ENCODE measurements at places on chromosomes 2 and 18. TPM values are rescaled to one million over a fixed set of nuclear protein-coding genes. Genes with fewer than 3 reads are reported as not detected.

HAAO gene
- 6.4 TPM for total RNA-seq

GLI2 gene
- 4.7 TPM for total RNA-seq

C18orf54 gene
- 3.0 TPM for total RNA-seq

ATF2 gene
- 51.2 TPM for total RNA-seq

ABCG5 gene
- not detected for total RNA-seq

INO80D gene
- total RNA-seq: 29.4 TPM

- DNase-seq: no peak
- no peaks in the 10 kb centered on the region for H3K36me3 ChIP-seq
- H3K27ac ChIP-seq: no peak overlapping the region
- no peaks in the 10 kb centered on the region for H3K4me1 ChIP-seq
- H3K4me3 ChIP-seq: no peak overlapping the region
These were observed 3.6 kb downstream of the ALPI start for GRCh38 chr2:232459419-232460035.

DNA sequence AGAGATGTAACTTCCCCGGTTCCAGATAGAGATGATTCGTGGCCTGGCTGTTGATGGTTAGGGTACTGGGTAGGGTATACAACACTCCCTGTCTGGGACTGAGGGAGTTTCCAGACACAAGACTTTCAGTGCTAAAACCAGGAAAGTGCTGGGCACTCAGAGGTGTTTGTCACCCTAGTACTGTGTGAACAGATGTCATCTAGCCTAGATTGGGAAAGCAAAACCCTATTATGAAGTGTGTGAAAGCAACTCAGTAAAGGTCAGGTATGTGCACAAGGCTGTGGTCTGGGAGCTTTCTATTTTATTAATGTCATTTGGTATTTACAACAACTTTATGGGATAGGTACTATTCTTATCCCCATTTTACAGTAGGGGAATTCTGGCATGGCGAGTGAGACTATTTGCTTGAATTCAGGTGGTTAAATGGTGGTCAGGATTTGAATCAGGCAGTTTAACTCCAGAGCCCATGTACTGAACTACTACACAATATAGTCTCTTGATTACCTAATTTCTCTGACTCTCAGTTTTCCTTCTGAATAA is 2.6 kb downstream of the BZW1 start:
- H3K27me3 ChIP-seq: no peaks in the 10 kb centered on the region
- H3K4me3 ChIP-seq: no peak overlapping the region
- peaks cover 32% of the 10 kb centered on the region for H3K4me1 ChIP-seq
- H3K27ac ChIP-seq: no peak overlapping the region
- peaks cover 64% of the 10 kb centered on the region for H3K36me3 ChIP-seq

GRCh38 chr2:190896477-190896876 is 15.9 kb downstream of the GLS start:
- no peaks in the 10 kb centered on the region for H3K27me3 ChIP-seq
- no peaks in the 10 kb centered on the region for H3K4me1 ChIP-seq
- H3K4me3 ChIP-seq: no peak overlapping the region
- no peak overlapping the region for H3K27ac ChIP-seq

- peaks cover 6% of the 10 kb centered on the region for H3K4me1 ChIP-seq
- no peak for DNase-seq
- H3K27ac ChIP-seq: no peak overlapping the region
- H3K36me3 ChIP-seq: no peaks in the 10 kb centered on the region
These were observed 2.8 kb upstream of the SGO2 start for GRCh38 chr2:200523158-200523557.

GRCh38 chr2:100021791-100022340 is 120.5 kb downstream of the AFF3 start:
- H3K27me3 ChIP-seq: no peaks in the 10 kb centered on the region
- no peak overlapping the region for H3K4me3 ChIP-seq
- no peak overlapping the region for H3K27ac ChIP-seq
- no peaks in the 10 kb centered on the region for H3K4me1 ChIP-seq
- no peaks in the 10 kb centered on the region for H3K36me3 ChIP-seq

GRCh38 chr2:199798831-199799580 is 52.0 kb downstream of the FTCDNL1 start:
- no peak overlapping the region for H3K4me3 ChIP-seq
- no peaks in the 10 kb centered on the region for H3K36me3 ChIP-seq
- H3K4me1 ChIP-seq: peaks cover 12% of the 10 kb centered on the region

- no peak for DNase-seq
- no peaks in the 10 kb centered on the region for H3K27me3 ChIP-seq
- no peaks in the 10 kb centered on the region for H3K36me3 ChIP-seq
- H3K27ac ChIP-seq: peak overlapping the region; percentile 74
These were observed 628 bp downstream of the MRPL30 start for GRCh38 chr2:99181624-99182000.

DNA sequence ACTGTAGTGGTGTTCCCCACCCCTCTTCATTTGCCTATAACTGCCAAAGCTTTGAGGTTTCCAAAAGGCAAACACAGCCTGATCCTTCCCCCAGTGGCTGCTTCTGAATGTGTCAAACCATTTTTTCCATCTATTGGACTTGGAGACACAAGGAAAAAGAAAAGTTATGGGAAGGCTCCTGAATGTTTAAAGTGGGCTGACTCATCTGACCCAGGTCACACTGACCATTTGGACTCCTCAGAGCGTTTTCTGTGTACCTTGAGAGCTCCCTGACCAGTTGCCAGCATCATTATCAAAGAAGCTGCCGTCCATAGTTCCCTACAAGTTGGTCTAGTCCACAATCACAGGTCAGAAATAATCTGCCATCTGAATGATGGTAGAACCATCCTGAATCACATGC is 123.4 kb upstream of the COL3A1 start:
- H3K36me3 ChIP-seq: no peaks in the 10 kb centered on the region
- H3K4me1 ChIP-seq: no peaks in the 10 kb centered on the region
- H3K4me3 ChIP-seq: no peak overlapping the region

GRCh38 chr18:77822632-77823031 is 573.0 kb downstream of the GALR1 start:
- H3K4me3 ChIP-seq: no peak overlapping the region
- H3K27ac ChIP-seq: no peak overlapping the region
- no peaks in the 10 kb centered on the region for H3K27me3 ChIP-seq
- H3K4me1 ChIP-seq: no peaks in the 10 kb centered on the region

DNA sequence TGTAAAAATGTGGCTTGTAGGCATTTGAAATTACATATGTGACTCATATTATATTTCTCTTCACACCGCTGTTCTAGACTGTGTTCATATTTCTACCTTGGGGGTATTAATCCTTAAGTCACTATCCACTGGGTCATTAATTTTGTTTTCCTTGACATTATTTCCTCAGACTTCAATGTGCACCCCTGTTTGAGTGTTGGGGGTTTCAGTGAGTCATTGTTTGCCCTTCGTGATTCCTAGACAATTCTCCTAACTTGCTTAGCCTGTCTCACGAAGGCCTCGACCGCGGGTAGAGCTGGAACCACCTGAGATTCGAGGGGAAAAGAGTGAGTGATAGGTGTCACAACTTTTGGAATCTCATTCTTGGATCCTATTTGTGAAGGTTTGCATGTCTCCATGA is 35.1 kb downstream of the NPAS2 start:
- no peaks in the 10 kb centered on the region for H3K36me3 ChIP-seq
- no peaks in the 10 kb centered on the region for H3K4me1 ChIP-seq

DNA sequence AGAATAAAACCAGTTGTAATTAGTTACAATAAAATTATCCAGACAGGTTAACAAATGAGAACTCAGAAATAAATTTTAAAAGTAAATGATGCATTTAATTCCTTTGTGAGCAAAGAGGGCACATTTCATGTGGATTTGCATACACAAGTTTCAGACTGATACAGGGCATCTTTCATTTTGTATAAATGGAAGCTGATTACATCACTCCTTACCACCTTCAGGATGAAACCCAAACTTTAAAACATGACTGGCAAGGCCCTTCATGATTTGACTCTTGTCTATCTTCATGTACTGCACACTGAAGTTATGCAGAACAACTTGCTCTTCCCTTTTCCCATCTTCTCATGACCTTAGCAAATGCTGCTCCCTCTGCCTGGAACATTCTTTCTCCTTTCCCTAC is 26.9 kb downstream of the EFEMP1 start:
- no peak for DNase-seq
- H3K4me1 ChIP-seq: no peaks in the 10 kb centered on the region
- H3K27ac ChIP-seq: no peak overlapping the region
- no peaks in the 10 kb centered on the region for H3K36me3 ChIP-seq

- H3K4me1 ChIP-seq: no peaks in the 10 kb centered on the region
- no peak overlapping the region for H3K27ac ChIP-seq
- peak; percentile 79 for DNase-seq
- no peak overlapping the region for H3K4me3 ChIP-seq
- no peaks in the 10 kb centered on the region for H3K27me3 ChIP-seq
These were observed 291.2 kb upstream of the DDX18 start for GRCh38 chr2:117523267-117523666.

- H3K27me3 ChIP-seq: no peaks in the 10 kb centered on the region
- H3K4me3 ChIP-seq: no peak overlapping the region
- no peak for DNase-seq
- no peaks in the 10 kb centered on the region for H3K4me1 ChIP-seq
- H3K36me3 ChIP-seq: no peaks in the 10 kb centered on the region
These were observed 912.6 kb upstream of the FSHR start for GRCh38 chr2:50066873-50067272.
